ENCODE measurements at places on chromosomes 4 and X. TPM values are rescaled to one million over a fixed set of nuclear protein-coding genes. Genes with fewer than 3 reads are reported as not detected.
A peak's percentile ranks its signal among the peaks of the same experiment; 100 is the strongest.

AMBN gene
- total RNA-seq: not detected

DNA sequence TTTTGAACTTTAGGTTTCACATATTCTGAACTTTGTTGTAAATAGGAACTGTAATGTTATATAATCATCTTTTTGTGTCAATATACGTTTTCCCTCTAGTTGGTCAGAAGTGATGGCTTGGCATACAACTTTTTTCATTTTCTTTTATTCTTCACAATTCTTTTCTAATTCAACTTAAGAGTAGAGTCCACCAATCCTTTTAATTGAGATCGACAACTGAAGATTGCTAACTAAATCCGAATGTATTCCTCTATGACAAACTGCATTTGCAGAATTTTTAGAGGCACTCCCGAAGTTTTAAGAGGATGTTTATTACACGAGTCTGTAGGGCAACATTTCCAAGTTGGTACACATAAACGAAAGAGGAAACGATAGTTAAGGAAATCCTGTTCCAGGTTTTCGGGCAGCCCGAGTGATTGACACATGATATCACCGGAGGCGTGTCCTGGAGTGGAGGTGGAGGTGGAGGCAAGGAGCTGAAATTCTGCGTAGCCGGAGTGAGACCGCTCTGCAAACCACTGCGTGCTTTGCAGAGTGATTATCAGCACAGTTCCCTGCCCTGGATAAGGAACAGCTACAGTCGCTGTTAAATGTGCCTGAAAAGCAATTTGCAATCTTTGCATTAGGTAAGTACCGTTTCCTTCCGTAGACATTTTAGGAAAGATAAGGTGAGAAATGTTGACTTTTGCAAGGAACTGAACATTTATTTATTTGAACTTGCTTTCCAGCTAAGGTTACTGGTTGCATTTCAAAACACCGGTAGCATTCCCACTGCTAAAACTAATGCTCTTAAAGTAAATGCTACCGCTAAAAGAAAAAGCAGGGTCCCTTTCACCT is at the start of gene SPRY1:
Gene SPRY1, plus strand, starts transcription at position 489 of the 837 bp plus-strand sequence. CDS start 4,797 bp downstream, outside the sequence.
- DNase-seq: peak; percentile 99

GRCh38 chr4:11106759-11107158 is 321.9 kb downstream of the HS3ST1 start:
- peak; percentile 46 for DNase-seq

CXCL8 gene
- 4.0 TPM for total RNA-seq

All from muscle of leg (tissue), 16 donors.